ENCODE measurements at places on chromosomes 5 and 9. TPM values are rescaled to one million over a fixed set of nuclear protein-coding genes. Genes with fewer than 3 reads are reported as not detected.
A peak's percentile ranks its signal among the peaks of the same experiment; 100 is the strongest.

DNA sequence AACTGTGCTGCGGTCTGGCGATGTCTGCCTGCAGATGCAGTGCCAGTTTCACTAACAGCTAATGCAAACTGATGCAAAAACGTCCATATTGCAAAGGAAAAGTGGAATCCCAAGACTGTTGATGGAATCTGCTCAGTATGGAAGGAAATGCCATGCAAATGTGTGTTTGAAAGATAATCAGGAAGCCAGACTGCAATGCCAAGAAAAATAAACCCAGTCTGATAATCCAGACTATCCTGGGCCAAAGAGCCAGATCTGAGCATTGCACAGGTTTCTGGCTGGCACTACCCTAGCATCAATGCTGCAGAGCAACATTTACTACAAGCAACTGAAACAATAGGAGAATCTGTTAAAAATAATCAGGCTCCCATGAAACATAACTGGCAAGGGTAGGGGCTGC lies 130.3 kb downstream of the FSTL4 start:
- DNase-seq = no peak

GRCh38 chr5:150024346-150024984 lies 23.9 kb downstream of the HMGXB3 start:
- DNase-seq = no peak

DNA sequence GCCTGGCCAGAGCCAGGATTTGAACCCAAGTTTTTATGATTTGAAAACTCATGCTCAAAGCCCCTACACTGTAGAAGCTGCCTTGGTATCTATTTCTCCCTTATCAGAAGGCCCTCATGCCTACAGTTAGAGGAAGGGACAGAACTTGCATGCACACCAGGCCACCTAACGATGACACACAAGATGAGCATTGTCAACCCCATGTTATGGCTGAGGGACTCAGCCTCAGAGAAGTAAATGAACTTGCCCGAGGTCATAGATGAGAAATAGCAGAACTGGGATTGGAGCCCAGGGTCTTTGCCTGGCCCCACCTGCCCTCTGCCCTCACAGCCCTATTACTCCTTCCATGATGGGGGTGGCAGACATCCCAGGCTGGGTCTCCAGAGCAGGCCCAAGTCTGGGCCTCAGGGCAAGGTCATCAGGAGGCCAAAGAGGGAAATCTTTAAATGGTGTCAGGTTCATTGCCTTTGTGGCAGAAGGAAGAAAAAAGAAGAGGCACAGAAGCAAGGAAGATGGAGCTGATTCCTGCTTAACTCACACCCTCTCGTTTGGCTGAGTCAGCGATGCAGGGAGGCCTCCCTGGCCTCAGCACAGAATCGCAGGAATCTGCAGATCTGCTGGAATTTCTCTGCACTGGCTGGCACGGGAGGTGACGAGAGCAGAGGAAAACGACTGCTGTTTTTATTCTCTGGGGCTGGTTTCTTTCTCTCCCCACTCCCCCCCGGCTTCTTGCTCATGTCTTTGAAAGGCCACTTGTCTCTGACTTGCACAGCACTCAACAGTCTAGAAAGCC lies 20.6 kb upstream of the CRB2 start:
- DNase-seq = peak; percentile 52

DNA sequence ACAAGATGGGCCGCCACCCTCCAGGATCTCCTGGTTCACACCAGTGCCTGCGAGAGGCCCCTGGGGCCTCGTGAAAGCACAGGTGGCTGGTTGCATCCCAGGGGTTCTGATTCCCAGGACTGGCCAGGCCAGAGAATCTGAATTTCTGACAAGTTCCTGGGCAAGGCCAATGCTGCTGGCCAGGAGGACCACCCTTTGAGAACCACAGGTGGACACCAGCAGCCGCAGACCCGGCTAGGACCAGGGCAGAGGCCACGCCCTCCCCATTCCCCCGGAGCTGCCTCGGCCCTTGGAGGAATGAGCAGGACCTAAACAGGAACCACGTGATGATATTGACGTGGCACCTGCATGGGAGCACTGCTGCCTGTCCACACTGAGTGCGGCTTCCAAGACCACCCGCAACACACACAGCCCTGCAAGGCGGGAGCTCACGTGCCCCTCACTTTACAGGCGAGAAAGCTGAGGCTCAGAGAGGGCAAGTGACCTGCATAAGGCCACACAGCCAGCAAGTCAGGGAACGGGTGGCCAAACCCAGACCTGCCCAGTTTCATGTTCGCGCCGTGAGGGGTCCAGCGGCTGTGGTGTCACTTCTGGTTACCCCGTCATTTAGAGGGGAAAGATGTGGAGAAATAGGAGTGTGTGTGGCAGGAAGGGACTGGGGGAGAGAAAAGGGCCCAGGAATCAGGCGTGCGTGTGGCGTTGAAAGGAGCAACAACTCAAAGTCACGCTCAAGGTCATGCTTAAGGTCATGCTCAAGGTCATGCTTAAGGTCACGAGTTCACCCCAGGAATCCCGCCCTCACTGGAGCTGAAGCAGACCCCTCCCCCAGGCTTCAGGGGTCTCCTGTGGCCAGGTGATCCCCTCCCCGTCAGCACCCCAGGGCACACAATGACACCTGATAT lies 105.9 kb upstream of the IER5L start:
- no peak for DNase-seq

- no peak for DNase-seq
Measured at GRCh38 chr5:141657937-141658545, 6.8 kb upstream of the FCHSD1 start.

DNA sequence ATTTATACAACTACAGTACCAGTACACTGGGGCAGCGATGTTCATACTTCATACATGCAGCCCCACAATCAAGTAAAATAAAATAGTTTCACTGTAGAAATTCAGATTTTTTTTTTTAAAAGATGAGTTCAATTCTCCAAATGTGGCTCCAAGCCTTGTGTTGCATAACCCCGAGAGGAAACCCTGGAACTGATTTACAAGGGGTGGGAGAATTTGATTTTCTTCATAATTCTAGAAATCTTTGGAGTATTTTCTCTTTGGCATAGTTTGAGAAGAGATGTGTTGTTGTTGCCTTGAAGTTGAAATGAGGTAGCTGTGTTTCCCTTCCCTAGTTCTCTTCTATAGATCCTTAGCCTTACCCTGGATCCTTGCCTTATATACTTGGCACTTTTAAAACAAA lies 3.1 kb downstream of the RHOBTB3 start:
- DNase-seq = no peak

- DNase-seq = no peak
Measured at GRCh38 chr5:154316223-154316935, 125.8 kb downstream of the GALNT10 start.

DNA sequence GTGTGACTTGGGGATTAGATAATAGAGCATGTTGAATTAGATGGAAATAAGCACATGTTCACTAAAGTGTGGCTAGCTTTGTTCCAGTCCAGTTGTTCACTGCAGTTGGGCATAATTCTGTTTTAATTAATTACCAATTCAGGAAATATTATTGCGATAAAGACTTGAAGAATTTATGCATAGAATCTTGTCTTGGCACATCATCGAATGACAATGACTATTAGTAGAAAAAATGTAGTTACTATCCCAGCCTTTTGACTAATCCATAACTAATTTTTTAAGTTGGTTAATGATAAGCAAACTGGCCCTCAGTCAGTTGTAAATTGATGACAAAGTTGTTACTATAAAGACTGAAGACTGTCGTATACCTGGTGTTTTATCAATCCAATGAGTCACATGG lies 10.5 kb downstream of the LNPEP start:
- DNase-seq = no peak

GRCh38 chr5:180060192-180060591 lies 11.4 kb downstream of the RNF130 start:
- DNase-seq = no peak

DNA sequence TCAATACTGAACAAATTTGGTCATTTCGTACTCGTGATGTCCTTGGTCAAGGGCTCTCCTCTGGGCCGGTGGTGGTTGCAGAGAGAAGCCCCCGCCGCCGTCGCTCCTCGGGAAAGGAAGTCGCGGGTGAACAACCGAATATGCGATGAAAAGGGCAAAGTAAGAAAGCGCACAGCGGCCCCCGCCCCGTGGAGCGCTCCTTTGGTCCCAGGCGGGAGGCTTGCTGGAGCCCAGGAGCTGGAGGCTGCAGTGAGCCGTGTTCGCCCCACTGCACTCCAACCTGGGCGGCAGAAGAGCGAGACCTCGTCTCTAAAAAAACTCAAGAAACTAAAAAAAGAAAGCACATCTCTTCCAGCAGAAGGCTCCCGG lies 108.4 kb upstream of the LARP1 start:
- DNase-seq = no peak

DNA sequence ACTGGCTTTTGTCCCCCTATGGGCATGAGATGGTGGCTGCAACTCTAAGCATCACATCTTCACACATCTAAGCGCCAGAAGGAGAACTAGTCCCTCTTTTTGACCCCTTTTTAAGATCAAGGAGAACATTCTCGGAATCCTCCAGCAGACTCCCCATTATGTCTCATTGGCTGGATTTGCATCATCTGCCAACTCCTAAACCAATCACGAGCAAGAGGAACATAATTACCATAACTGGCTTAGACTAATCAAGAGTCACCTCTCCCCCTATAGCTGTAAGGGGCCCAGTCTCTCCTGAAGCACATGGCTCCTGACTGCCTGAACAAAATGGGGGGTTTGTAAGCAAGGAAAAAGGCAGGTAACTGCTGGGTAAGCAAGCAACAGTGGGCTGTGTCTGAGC lies 68.5 kb upstream of the IQGAP2 start:
- DNase-seq = no peak

GRCh38 chr9:2729721-2730120 lies 12.4 kb downstream of the KCNV2 start:
- no peak for DNase-seq

- no peak for DNase-seq
Measured at GRCh38 chr9:107946364-107947141, 457.0 kb upstream of the KLF4 start.

DNA sequence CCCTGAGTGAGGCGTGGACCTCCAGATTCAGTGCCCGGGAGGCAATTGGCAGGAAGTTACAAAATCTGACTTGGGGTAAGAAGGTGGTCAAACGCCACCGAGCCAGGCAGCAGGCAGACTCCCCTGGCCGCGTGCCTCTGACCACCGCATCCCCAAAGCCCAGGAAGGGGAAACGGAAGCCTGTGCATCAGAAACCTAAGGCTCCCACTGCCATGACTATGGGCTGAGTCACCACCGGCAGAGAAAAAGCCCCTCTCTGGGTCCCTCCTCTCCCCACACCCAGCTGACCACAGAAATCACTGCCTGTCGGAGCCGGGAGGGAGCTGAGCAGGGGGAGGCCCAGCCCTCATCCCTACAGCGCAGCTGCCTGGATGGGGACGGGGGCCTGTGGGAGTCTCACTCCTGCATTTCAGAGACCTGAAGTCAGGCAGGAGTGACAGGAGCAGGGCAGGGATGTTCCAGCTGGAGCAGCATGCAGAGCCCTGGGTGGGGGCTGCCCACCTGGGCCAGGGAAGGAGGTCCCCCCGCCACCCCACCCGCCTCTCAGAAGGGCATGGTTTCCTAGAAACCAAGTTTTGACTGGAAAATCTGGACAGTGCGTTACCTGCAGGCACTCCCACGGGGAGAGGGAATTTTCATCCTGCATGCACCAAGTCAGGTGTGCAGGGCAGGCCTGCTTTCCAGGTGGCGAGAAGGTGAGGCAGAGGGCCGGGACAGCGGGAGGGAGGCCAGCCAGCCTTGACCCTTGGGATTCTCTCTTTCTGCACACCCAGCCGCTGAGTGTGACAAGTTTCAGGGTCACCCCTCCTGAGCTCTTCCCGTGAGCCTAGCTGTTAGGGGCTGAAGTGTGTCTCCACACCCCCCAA lies 68.2 kb downstream of the LRSAM1 start:
- no peak for DNase-seq

DNA sequence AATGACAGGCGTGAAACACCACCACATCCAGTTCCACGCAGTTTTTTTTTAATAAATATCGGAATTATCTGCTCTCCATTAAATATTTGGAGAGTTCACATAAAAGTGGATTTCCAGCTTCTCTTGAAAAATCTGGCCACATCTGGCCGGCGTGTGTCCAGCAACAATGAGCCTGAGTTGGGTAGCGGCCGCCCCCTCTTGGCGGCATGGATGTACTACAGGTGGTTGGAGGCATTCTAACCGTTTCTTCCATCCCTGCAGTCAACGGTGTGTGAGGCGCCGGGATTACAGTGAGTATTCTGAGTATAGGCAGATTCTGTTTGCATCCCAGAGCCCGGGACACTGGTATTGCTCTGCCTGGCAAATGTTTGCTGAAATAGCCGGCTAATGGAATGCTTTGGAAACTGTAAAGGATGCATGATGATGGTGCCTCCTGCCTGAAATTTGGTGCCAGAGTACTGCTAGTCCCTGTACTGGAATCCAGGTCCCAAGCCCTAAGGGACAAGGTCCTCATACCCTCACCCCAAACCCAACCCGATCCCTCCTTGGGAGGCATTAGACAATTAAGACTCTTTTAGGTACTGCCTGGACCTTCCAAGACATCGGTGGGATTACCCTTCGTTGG lies 13.6 kb upstream of the GM2A start:
- peak; percentile 61 for DNase-seq

DNA sequence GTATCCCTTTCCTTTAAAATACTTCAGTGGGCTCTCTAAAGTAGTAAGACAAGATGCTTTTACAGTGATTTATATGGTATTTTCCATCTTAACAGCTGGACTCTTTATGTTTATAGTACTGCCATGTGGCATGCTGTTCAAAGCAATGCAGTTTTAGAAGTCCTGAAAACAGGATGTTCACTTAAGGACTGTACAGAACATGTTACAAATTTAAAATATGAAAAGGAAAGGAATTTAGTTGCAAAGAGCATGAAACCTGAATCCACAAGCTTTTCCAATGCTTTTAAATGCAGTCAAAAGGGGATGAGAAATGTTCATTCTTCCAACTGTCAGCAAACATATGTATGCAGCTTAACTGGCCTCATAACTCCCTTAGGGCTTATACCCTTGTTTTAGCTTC lies 580.2 kb downstream of the EFNA5 start:
- DNase-seq = no peak

DNA sequence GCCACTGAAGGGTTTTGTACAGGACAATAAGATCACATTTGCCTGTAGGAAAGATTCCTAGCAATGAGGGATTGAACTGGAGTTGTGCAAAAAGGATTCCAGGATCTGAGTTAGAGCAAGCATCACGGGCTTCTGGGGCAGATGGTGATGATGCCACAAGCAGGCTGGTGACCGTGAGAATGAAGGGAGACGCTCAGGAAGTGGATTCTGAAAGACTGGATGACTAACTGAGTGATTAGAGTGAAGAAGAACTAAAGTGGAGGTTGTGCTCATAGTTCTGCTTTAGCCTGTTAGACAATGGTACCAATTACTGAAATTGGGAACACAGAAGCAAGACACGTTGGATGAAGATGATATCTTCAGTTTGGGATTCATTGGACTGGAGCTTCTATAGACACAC lies 168.2 kb downstream of the CD180 start:
- DNase-seq = no peak

DNA sequence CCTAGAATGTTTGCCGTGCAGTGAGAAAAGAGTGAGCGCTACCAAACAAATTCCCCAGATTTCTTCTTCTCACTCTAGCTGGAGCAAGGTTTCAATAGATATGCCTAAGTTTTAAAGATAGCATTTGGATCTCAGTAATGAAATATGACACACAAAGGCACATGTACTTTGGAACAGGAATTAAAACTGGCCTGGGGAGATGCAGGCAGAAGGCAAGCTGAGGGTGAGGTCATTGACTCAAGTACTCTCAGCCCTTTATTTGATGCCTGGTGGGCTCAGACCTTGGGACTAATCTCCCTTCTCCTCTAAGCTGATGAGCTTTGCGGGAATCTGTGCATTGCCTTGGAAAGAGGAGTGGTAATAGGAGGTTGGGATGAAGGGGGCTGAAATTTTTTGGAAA lies 323.3 kb upstream of the SLC30A5 start:
- DNase-seq = peak; percentile 31

Gene KIF24
- 9.4 TPM for total RNA-seq

Gene OR13F1
- total RNA-seq = not detected

Gene FOXD4L4
- 0.15 TPM for total RNA-seq

Gene MPDZ
- total RNA-seq = 64.1 TPM

Gene SERF1B
- total RNA-seq = 48.6 TPM
